ENCODE measurements at places on chromosomes 12 and 14.

DNA sequence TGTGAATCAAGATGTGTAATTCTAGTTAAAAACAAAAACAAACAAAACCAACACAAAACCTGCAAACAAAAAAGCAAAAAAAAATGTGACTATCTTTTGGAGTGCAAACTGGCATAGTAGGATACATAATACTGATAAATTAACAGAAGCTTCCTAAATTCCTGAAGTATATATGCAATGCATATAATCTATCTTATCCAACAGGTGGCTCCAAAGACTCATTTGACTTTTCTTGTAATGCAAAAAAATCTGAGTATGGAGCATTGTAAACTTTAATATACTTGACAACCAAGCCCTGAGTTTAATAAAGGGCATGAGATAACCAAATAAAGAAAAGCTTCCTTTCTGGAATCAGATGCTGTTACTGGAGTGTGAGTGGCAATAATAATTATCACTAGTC, 1003.6 kb downstream of the FSCB start:
- no peak for DNase-seq

- no peak for DNase-seq
Measured at GRCh38 chr14:101055776-101056374, 152.4 kb upstream of the RTL1 start.

DNA sequence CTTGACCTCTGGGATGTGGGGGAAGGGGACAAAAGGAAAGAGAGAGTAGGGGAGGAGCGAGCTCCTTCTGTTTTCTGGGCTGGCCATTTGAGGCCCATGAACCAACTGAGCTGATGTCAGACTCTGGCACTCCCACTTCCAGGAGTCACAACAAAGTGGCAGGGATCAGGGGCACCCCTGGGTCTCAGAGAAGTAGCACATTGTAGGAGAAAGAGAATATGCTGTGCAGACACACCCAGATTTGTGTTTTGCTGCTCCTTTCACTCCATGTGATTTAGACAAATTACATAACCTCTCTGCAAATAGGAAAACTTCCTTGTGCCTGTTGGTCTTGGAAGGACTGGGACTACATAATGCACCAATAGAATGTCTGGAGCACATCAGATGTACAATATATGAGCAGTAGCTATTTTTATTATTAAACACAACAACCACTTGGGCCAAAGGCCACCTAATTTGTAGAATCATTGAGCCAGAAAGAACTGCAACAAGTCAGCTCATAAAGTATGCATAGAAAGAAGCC, 265.5 kb downstream of the ZFP36L1 start:
- DNase-seq: no peak

GRCh38 chr12:71641390-71641789, 22.3 kb downstream of the ZFC3H1 start:
- DNase-seq: no peak

DNA sequence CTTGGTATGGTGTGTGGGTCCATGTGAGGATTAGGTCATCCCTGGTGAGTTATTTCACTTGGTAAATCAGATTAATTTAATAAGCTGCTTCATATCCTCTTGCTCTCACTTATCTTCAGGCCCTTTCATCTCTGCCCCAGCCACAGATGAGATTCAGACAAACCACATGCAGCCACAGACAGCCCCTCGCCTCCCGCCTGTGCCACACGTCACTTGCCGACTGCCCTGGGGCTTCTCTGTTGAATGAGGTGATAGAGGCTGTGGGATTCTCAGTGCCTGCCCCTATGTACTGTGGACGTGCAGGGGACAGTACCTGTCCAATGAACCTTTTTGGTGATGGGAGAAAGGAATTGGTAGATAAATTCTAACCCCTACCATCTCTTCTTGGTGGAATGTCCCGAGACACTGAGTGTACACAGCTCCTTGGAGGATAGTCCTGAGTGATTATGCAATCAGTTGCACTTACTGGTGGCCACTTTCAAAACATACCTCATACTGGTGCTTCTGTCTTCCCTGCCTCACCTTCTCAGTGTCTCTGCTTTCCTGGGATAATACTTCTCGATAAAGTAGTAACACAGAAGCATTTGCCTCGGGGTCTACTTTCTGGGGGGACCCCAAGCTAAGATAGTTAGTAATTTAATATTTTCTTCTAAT, 248.7 kb downstream of the TTC6 start:
- no peak for DNase-seq

- peak; percentile 40 for DNase-seq
Measured at GRCh38 chr12:22443379-22444316, 100.7 kb downstream of the C2CD5 start.

- no peak for DNase-seq
Measured at GRCh38 chr14:104930526-104931303, 6.0 kb downstream of the PLD4 start.

DNA sequence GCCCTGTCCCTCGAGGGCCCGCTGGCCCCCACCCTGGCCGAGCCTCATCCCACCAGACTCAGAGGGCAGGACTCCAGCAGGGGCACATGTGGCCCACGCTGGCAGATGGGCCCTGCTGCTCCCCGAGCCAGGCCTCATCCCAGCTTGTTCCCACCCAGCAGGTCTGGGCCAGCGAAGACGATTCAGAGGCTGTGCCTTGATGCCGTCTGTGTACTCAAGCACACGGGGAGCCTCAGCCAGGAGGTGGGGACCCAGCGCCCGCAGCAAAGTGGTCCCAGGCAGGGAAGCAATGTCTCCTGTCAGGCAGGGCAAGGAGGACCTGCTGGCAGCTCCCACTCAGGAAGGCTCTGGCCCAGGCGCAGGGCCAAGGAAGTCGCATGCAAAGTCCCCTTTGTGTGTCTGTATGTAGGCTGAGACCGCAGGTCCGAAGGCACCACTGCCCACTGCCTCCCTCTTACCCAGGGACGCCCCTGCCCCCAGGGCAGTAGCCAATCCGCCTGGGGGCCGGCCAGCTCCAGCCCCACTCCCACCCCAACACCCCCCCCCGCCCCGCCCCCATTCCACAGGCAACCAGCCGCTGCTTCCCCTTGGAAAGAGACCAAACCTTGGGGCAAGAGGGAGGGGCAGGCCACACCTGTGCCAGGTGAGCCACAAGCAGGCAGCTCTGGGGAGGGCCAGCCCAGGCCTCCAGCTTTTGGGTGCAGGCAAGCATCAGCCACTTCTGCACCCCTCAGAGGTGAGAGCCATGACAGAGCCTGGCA, 9.4 kb downstream of the DEGS2 start:
- no peak for DNase-seq

DNA sequence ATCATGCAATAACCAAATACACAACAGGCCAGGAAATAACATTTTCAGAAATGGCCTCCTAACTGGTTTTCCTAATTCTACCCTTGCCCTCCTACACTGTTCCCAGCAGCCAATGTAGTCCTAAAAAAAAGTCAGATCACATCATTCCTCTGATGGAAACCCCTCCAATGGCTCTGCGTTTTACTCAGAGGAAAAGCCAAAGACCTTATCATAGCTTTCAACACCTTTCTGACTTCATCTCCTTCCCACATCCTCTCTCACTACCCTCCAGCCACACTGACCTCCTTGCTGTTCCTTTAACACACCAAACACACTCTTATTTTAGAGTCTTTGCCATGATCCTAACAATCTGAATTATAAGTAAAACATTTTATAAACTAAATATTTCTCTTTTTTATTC, 1.1 kb downstream of the MED6 start:
- DNase-seq: no peak

- no peak for DNase-seq
Measured at GRCh38 chr14:61331992-61332657, 10.7 kb downstream of the PRKCH start.

GRCh38 chr14:95303552-95303951, 16.2 kb downstream of the CLMN start:
- no peak for DNase-seq

GRCh38 chr12:1469070-1469469, 125.3 kb downstream of the FBXL14 start:
- DNase-seq: no peak

- DNase-seq: no peak
Measured at GRCh38 chr12:92908108-92908507, 21.0 kb downstream of the EEA1 start.

GRCh38 chr14:104887623-104888488, 22.8 kb downstream of the CEP170B start:
- DNase-seq: no peak

GRCh38 chr12:112149596-112149995, 24.2 kb downstream of the TRAFD1 start:
- no peak for DNase-seq

GRCh38 chr14:82182646-82183045, 649.0 kb upstream of the SEL1L start:
- no peak for DNase-seq

DNA sequence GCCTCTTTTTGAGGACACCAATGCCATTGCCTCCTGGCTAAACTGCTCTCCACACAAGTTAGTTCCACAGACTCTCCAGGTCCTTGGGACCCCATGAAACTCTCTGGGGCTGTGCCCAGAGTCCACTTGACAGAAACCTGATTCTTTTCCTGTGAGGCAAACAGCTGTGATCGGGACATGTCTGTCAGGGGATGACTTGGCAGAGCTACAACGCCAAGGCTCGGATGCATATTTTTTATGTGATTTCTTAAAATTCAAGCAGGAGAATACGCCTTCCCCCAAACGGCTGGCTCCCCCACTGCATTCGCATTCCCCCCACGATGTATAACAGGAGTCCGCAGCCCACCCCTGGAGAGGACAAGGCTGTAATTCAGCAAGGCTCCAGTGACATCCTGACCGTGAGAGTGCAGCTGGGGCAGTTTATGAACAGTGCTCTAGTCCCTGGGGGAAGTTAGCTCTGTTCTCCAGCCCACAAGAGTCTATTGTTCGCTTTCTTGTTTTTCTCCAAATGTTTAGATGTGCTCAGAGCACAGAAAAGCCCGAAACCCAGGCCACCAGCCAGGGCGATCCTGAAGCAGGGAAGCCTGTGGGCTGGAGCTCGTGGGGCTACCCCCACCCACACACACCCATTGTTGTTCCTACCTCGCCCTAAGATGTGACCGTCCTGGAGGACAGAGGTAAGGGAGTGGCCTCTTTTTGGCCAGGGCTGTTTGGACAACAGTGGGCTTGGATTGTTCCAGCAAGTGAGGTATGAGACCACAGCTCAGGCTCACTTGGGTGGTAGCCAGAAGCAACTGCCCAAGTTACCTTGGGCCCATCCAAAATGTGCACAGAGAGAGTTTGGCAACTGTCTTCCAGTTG, 159.5 kb downstream of the ZFP36L1 start:
- DNase-seq: no peak

DNA sequence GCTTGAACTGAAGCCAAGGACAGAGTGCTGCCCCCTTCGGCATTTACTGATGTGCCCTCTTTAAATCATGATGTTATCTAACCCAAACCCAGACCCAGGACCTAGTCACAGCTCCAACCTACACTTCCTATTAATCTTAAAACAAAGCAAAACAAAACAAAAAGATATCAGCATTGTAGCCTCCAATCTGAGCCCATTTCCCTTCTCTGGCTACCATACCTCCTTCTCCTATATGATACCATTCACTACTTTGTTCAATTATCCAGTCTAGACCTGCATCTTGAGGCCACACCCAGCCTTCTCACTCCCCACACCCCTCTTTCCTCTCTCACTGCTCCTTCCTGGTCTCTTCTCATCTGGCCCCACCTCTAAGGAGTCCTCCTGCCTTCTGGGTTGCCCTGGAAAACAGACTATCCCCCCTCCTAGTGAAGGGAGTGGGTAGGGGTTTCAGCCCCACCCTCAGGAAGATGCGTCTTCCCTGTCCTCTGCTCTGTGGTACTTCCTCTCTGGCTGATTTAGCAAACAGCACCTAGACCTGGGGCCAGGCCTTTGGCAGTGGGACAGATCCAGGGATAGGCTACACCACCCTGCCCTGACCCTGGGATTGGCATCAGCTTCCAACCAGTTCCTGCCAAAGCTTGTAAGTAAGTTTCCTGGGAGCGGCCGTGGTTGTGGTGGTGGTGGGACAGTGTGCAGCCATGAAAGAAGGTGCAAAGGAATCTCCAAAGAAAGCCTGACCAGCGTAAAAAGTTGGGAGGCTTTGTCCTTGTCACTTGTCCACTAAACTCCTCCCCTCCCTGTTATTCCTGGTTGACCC, 3.3 kb downstream of the LTB4R start:
- no peak for DNase-seq

DNA sequence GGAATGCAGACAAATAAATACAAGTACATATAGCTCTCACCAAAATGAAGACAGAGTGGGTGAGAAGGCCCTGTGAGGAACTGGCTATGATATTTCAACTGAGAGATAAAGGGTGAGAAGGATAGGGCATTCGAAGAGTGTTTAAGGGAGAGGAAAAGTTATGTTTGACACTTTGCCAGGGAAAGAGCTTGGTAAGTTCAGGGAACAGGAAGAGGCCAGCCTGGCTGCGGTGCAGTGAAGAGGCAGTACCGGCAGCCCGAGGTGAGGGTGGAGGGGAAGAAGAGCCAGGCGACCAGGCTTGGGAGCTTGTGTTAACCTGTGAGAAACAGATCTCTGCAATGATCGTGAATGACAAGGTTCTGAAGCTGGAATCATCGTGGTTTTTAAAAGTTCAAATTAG, 84.7 kb upstream of the RFX4 start:
- DNase-seq: no peak
